ENCODE measurements at places on chromosomes 4 and X.

GRCh38 chrX:72572248-72573157, at the start of gene HDAC8:
Gene HDAC8, minus strand, starts transcription at chrX:72572843. Its CDS starts 82 bp downstream, at chrX:72572761.
- peak; percentile 10 for DNase-seq

GRCh38 chr4:113382704-113383103, 333.3 kb downstream of the ANK2 start:
- DNase-seq, result no peak

GRCh38 chrX:111505783-111506182, 5.7 kb upstream of the SERTM2 start:
- DNase-seq, result no peak

DNA sequence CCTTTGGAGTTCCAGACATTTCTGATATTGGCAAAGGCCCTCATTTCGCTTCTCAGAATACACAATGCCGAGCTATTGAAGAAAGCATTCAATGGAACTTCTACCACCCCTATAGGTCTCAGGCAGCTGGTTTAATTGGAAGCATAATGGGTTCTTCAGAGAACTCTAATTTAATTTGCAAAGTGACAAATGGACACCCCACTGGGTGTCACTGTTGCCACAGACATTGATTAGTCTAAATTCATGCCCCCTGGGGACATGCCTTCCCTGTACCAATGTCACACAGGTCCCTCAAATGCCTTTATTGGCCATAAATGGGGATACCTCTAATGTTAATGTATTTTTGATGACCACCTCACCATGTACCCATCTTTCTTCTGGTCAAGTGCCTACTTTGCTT, 22.9 kb upstream of the TMEM255A start:
- no peak for DNase-seq

GRCh38 chr4:106369456-106370060, 980 bp upstream of the GIMD1 start:
- peak; percentile 27 for DNase-seq

DNA sequence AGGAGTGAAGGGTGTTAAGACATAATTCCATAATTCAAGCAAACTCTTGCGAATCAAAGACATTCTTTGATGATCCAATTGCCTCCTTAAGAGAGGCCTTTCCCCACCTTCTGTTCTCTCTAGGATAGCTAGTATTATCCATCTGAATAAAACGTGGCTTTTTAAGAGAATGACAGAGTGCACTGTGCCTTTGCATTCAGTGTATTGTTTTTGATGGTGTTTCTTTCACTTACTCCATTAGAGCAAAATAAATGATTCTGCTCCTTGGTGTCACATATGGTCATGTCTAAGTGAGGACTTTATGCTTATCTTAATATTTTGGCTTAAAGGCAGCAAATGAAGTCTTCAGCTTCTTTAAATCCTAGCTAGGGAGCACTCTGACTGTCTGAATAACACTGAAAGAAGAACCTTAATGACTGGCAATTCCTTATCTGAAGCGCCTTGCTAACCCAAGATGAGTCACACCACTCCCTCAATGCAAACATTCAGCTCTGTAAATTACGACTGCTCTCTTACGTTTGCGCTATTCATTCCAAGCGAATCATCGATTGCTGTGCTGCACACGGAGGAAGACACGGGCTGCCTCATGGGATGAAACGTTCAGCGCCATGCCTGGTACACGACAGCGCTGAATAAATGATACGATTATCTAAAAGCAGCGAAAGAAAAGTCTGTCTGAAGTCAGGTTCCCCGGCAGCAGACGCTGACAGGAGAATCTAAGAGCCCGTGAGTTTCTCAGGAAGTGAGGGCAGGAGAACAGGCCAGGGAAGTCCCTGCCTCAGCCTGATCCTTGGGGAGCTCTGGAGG, 35.1 kb upstream of the GEMIN8 start:
- no peak for DNase-seq
